Placental epithelial cell (primary cell): ENCODE measurements at places on chromosomes 4 and X. TPM values are rescaled to one million over a fixed set of nuclear protein-coding genes. Genes with fewer than 3 reads are reported as not detected.

The ANK2 gene
- total RNA-seq = 0.79 and 1.7 TPM in 2 replicates

The ADH5 gene
- total RNA-seq = 89.1 and 107 TPM in 2 replicates

The DUX4 gene
- not detected in 2 replicates for total RNA-seq

The AWAT1 gene
- not detected in 2 replicates for total RNA-seq

The GUCY1B1 gene
- total RNA-seq = 5.0 and 9.0 TPM in 2 replicates

The ATRX gene
- total RNA-seq = 67.5 and 68.0 TPM in 2 replicates

The MAP9 gene
- 14.9 and 20.7 TPM in 2 replicates for total RNA-seq

The ASB12 gene
- not detected in 2 replicates for total RNA-seq

The AFM gene
- not detected in 2 replicates for total RNA-seq

The CLTRN gene
- 0.43 and 0.79 TPM in 2 replicates for total RNA-seq

The ADAD1 gene
- total RNA-seq = not detected in 2 replicates

The VEGFC gene
- total RNA-seq = 0.43 and 0.79 TPM in 2 replicates

The ADH1A gene
- total RNA-seq = not detected in 2 replicates

The CTAG1A gene
- not detected in 2 replicates for total RNA-seq

The FHDC1 gene
- 4.7 and 9.1 TPM in 2 replicates for total RNA-seq

The DDX53 gene
- total RNA-seq = not detected in 2 replicates

The TACC3 gene
- 3.9 and 10.0 TPM in 2 replicates for total RNA-seq

The PTPN13 gene
- 6.4 and 7.9 TPM in 2 replicates for total RNA-seq

The ANKRD17 gene
- 58.3 and 61.2 TPM in 2 replicates for total RNA-seq

The GC gene
- not detected in 2 replicates for total RNA-seq

The TEX11 gene
- total RNA-seq = not detected in 2 replicates

The CT45A10 gene
- total RNA-seq = not detected in 2 replicates

The NEIL3 gene
- total RNA-seq = 2.6 and 4.3 TPM in 2 replicates
